CD4-positive, alpha-beta T cell treated with Interleukin-15 for 1 hour (primary cell): ENCODE measurements at places on chromosomes 13 and 19.

DNA sequence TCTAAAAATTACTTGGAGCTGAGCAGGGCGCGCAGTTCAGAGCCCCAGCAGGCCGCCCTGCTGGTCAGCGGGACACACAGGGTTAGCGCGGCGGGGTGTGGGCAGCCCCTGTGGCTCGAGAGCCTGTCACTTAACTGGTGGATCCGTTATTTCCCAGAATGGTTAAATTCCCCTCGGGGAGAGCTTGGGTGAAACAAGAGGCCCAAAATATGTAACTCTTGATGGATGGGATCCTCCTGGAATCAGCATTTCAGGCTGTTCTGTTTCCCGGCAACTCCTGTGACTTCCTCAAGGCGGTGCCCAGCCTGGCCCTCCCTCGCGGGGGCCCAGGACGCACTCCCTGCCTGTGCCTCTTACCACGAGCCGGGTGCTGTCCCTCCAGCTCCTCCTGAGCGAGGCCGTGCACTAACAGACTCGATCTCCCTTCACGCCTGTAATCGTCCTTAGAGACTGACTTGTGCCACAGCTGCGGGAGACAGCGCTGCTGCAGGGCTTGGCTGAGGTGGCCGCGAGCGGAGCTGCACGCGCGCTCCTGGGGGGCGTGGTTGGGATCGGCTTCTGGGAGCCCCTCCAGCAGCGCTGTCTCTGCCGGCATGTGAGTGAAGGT, 9.7 kb downstream of the PTBP1 start:
- no peak for DNase-seq

GRCh38 chr19:49559928-49560327, 20.4 kb downstream of the NOSIP start:
- no peak for DNase-seq

DNA sequence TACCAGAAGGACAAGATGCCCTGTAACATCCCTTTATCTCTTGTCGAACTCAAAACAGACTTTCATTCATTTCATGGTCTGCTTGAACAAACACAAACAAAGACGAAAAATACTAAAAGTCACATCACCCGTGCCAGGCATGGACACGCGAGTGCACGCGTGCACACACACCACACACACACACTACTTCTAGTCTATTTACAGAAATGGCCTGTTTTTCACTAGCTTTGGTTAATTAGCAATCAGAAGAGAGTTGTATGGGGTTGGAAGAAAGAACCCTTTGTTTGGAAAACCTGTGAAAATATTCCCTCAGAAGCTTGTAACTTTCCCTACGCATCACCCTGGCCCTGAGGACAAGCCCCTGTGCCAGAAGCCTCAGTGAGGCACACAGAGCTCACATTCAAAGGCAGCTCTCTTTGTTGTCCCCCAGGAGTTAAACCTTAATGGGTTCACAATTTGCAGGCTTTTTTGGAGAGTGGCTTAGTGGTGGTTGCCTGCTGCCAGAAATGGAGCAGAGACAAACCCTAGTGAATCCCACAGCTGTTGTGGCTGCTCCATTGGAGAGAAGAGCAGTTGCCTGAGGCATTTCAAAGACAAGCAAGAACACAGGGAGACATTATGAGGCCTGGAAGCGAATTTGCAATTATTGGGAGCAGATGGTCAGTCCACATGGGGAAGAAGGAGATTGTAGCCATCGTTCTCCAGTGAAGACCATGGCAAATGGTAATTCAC, 55.9 kb downstream of the STARD13 start:
- no peak for DNase-seq

GRCh38 chr13:76473552-76474134, 412.6 kb downstream of the KCTD12 start:
- peak; percentile 62 for DNase-seq

- no peak for DNase-seq
Observed at GRCh38 chr13:43360892-43361610, 337.7 kb downstream of the DNAJC15 start.

DNA sequence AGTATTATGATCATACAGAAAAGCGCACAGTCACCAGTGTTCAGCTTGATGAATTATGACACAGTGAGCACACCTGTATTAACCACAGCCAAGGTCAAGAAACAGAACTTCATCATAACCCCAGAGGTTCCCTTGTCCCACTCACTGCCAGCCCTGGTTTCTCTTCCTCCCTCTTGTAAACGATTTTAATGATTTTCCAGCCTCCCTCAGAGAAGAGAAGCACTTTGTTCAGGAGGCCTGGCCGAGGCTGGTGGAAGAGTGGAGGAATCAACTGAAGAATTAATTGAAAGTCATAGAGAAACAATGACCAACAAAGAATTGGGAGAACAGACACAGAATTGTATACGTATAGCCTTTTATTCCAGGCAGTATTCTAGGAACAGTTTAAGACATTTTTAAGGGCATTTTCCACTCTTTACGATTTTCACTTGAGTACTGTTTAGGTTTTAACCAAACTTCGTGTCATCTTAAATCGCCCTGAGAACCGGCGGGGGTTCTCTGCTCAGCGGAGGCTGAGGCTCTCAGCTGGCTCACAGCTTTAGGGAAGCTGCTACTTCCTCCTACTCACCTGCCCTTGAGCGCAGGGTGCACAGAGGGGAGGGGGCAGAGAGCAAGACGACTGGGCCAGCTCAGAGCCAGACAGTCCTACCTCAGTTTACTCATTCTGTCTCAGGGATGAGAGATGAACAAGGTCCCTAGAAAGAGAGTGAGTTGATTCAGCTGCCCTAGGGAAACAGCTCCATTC, 108.6 kb downstream of the AKAP11 start:
- DNase-seq = peak; percentile 49

GRCh38 chr19:782185-782877, 14.9 kb upstream of the PTBP1 start:
- no peak for DNase-seq

GRCh38 chr13:102769679-102770078, 3.9 kb downstream of the TEX30 start:
- DNase-seq = no peak

- peak; percentile 44 for DNase-seq
Observed at GRCh38 chr19:51181913-51182419, 39.9 kb downstream of the SIGLEC7 start.

DNA sequence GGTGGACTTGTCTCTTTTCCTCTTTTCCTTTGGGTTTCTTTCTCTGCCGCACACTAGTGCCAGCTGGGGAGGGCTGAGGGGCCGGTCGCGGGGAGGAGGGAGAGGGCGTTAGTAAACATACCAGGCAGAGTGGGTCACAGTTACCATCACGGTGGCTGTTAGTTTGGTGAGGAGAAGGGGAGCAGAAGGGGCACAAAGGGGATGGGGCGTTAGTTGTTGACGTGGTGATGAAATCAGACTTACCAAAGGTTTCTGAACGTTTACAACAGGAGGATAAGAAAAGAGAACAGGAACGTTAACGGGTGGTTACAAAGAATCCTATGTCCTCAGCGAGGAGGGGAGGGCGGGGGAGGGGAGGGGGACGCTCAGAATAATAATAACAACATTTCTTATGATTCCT, 77.9 kb downstream of the PTPRS start:
- no peak for DNase-seq

GRCh38 chr13:38670627-38671026, 16.2 kb upstream of the FREM2 start:
- DNase-seq = no peak

DNA sequence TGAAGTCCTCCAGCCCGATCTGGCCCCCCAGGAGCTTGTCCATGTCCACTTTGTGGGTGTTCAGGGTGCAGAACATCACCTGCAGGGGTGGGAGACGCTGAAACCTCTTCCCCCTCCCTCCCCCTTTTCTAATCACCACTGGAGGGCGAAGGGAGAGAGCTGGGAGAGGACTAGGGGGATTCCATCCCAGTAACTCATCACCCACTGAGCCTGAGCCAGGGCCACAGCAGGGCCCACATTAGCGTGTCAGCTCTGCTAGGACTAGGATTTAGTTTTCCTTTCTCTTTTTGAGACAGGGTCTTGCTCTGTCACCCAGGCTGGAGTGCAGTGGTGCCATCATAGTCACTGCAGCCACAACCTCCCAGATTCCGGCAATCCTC, 5.5 kb upstream of the PTGER1 start:
- no peak for DNase-seq

- DNase-seq = no peak
Observed at GRCh38 chr19:31992750-31993149, 352.7 kb upstream of the ZNF507 start.

DNA sequence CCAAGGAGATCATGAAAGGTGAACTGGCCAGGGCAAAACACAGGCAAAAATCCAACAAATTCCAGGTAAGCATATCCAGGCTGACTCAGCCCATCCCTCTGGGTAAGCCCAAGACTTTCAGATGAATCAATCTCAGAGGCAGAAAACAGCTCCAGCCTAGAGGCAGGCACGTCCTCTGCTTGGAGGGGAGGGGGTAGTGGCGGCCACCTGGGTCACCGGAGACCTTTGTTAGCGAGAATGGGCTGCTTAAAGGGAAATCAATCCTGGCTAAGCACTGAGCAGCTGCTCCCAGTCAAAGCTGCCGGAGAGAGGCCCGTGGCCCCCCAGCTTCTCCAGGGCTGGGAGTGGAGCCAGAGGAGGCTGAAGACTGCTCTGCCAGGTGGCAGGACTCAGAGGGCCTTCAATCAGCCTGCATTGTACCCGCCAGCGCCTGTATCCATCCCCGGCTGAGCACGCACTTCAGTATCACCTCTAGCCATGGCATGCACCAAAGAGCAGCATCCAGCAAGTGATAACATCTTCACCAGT, 48.2 kb downstream of the PIN1 start:
- no peak for DNase-seq

DNA sequence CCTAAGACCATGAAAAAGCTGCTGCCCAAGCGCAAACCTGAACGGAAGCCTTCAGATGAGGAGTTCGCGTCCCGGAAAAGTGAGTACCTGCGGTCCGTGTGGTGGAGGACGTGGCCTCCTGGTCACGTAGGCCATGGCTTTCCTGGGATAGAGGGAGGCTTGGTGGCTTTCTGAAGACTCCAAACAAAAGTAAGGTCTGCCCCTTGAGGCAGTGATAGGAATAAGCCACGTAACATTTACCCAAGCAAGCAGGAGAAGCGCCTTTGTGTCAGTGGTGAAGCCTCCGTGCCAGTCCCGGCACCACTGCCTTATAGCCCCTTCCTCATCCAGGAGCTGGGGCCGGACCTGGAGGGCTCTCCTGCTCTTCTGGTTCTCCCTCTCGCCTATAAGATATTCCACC, 34.3 kb upstream of the TEX29 start:
- DNase-seq = no peak

GRCh38 chr13:26459276-26460131, 98.0 kb upstream of the WASF3 start:
- no peak for DNase-seq

- no peak for DNase-seq
Observed at GRCh38 chr13:32454886-32455593, 27.1 kb upstream of the N4BP2L1 start.

DNA sequence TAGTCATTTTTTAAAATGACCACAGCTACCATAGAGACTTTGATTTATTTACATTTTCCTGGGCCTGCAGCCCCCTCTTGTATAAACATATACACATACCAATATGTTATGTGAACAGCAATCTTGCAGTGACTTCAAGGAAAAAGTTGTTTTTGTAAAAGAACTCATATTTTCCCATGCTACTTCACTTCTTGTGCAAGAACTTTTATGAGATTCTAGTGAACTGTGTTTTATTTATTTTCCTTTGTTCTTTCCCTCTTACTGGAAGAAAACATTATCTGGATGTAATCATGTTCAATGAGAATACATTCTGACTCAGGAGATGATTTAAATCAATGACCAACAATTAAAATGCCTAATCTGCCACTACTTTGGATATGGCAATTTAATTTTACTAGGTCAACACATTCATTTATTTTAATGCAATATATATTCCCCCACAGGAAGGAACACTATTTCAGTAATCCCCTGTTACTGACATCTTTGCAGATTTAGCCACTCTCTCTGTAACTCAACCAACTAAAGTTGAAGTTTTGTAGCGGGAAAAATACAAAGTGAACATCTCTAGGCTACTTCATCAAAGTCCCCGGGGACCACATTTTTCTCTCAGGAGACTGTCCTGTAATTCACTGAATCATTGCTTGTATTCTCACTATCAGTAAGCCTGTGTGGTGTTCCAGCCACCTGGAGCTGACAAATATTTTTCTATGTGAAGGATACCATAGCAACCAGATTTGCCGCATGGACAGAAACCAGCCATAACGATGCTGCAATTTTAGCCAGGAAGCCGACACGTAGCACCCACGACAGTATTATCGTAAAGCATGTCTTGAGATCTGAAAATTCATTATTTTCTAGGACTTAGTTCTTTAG, 90.5 kb downstream of the STARD13 start:
- DNase-seq = no peak

DNA sequence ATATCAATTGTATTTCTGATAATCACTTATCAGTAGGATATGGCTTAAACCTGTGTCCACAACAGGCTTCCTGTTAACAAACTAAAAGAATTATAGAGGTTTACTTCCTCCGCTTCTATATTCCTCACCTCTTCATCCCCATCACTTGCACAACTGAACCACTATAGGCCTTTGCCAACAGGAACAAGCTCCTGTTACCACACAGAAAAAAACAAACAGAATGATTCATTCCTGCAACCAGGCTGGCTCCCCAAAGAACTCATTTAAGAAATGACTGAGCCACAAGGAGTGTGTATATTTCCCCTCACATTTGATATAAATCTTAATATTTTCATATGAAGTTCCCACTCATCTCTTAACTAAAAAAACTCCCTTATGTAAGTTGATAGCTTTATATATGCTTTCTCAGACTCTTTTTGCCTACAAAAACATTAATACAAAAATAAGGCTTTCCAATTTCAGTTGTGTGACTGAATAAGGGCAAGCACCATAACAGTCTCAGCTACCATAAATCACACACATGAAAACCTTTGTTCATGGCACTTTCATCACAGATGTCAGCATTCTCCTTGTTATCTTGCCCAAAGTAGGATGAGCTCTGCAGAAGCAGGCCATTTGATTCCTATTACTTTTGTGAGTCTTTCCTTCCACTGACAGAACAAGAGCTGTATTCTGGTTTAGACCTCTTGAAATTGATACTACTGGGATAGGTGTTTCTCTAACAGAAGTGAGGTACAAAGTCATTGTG, 366.8 kb downstream of the SLITRK1 start:
- DNase-seq = no peak

GRCh38 chr19:41220811-41221210, 1.8 kb downstream of the AXL start:
- DNase-seq = no peak

DNA sequence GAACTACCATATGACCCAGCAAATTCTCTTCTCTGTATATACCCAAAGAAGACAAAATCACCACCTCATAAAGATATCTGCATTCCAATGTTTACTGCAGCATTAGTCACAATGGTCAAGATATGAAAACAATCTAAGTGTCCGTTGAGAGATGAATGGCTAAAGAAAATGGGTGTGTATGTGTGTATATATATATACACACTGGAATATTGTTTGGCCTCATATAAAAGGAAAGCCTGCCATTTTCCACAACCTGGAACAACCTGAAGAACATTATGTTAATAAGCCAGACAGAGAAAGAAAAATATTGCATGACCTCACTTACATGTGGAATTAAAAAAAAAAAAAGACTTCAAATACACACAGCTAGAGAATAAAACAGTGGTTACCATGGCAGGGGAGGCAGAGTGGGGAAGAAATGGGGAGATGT, 29.5 kb upstream of the RBM26 start:
- DNase-seq = no peak
